ENCODE measurements at places on chromosomes 5 and 9.
A peak's percentile ranks its signal among the peaks of the same experiment; 100 is the strongest.

- DNase-seq = no peak
These were observed 59.8 kb upstream of the LPAR1 start for GRCh38 chr9:111098093-111098492.

- DNase-seq = peak; percentile 67
These were observed 5.4 kb upstream of the HBEGF start for GRCh38 chr5:140351609-140352334.

GRCh38 chr9:136052991-136053756, 41.9 kb downstream of the NACC2 start:
- DNase-seq = no peak

GRCh38 chr5:39177631-39177964, 41.8 kb downstream of the FYB1 start:
- no peak for DNase-seq

GRCh38 chr9:127903557-127904475, 4.4 kb upstream of the ST6GALNAC6 start:
- DNase-seq = peak; percentile 75

GRCh38 chr5:134037160-134037559, 32.4 kb upstream of the VDAC1 start:
- no peak for DNase-seq

DNA sequence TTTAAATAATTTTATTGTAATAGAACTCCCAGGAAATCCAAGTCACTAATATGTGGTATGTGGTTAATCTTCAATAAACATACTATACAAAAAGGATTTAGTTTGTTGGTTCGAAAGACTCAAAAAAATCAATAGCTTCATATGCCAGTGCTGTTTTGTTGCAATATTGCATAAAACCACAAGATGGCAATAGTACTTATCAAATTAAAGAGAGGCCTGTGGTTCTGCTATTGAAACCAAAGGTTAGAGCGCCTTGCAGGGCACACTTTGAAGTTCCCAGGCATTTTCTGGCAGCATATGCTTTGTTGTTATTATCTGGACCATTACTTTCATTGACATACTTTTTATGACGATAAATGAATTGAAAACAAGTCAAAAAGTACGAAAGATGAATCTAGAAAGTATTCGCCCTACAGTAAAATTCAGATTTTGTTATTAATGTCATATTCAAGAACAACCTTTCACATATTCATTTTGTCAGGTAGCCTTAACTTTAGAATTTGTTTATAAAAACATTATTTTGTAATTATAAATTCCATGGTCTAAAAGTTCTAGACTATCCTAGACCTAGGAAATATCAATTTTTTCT, 316.3 kb downstream of the MCTP1 start:
- peak; percentile 20 for DNase-seq

DNA sequence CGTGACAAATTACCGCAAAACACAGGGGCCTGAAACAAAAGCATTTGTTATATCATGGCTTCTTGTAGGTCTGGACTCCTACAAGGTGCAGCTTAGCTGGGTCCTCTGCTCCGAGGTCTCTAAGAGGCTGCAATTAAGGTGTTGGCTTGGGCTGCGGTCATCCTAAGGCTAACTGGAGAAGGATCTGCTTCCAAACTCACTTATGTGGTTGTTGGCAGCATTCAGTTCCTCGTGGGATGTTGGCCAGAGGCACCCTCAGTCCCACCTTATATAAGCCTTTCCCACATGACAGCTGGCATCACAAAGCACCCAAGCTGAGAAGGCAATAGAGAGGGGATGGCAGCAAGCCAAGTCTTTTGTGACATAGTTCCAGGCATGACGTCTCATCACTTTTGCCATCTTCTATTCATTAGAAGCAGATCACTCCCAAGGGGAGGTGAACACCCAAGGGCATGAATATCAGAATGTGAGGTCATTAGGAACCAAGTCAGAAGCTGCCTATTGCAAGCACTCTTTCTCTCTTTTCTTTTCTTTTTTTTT, 47.9 kb upstream of the ZBTB43 start:
- DNase-seq = no peak

GRCh38 chr9:135062254-135062653, 25.2 kb upstream of the OLFM1 start:
- DNase-seq = no peak

GRCh38 chr9:89173072-89173471, 5.5 kb downstream of the SHC3 start:
- DNase-seq = no peak

DNA sequence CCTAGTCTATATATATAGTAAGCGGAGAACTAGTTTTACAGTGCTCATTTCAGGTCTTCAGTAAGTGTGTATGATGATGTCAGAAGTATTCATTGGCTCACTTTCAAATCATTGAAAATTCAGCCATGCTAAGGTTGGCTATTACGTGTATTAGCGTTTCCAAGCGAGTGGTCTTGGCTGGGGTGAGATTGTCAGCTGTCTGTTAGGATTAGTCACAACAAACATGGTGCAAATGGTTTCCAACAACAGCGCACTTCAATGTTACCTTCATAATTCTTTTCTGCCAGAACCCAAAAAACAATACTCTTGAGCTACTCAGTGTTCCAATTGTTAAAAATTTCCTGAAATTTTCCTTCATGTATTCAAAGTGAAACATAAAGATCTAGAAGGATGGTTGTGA, 283.0 kb downstream of the AOPEP start:
- no peak for DNase-seq

- no peak for DNase-seq
These were observed 156.1 kb downstream of the LURAP1L start for GRCh38 chr9:12930906-12931305.

DNA sequence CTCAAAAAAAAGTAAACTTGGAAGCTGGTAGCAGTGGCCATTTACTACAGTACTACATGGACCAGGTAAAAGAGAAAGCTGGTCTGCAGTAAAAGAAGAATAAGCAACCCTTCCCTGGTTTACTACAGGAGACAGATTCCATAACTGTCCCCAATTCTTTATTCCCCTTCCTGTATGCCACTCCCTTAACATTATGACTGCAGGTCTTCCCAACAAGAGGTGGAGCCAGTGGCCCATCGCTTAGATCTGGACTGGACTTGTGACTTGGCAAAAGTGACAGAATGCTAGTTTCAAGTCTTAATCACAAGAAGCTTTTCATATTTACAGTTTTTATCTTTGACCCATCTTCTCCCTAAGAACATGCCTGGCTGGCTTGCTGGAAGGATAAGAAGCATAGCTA, 42.6 kb upstream of the SLC12A2 start:
- no peak for DNase-seq

All from lower leg skin (tissue), 4 donors.